ENCODE measurements at places on chromosomes 7 and 10.

- DNase-seq = no peak
Observed at GRCh38 chr7:88111140-88111743, 108.6 kb downstream of the SRI start.

GRCh38 chr7:99371376-99371920 is 3.1 kb upstream of the ARPC1B start:
- DNase-seq = no peak

- DNase-seq = no peak
Observed at GRCh38 chr10:36612436-36612835, 513.0 kb upstream of the ANKRD30A start.

- DNase-seq = no peak
Observed at GRCh38 chr7:12550956-12551355, 19.6 kb upstream of the SCIN start.

DNA sequence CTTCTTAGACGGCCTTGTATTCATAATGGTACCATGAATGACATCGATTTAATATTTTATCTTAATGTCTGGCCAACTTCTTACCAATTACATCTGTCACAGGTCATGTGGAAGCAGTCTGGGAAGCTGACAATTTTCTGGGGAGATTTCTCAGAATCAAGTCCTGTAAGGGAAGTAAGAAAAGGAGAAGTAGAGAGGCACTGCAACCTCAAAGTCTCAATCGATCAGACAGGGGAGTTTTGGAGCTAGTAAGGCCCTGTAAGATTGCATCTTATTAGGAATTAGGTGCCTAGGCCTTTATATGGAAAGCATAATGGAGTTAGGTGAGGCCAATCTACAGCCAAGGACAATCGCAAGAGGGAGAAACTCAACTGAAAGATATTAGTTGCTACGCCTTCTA is 694.6 kb upstream of the SORCS1 start:
- DNase-seq = no peak

GRCh38 chr7:30306976-30307375 is 22.6 kb downstream of the ZNRF2 start:
- DNase-seq = no peak

GRCh38 chr7:130196476-130196875 is 8.7 kb downstream of the TMEM209 start:
- DNase-seq = no peak

DNA sequence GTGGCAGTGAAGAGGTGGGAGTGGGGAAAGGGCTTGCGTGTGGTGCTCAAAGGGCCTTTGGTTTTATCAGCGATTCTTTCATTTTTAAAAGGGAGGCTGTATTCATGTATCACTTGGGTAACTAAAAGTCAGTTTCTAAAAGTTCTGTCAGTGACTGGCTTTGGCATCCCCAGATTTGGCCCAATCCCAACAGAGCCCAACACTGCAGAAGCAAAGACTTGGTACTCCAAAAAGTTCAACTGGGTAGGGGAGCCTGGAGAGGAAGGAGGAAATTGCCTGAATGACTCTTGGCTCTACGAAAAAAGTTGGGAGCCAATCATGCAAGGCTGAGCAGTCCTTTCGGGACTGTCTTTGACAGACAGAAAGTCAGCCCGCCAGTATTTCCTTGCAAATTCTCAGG is 54.5 kb upstream of the COL13A1 start:
- no peak for DNase-seq

DNA sequence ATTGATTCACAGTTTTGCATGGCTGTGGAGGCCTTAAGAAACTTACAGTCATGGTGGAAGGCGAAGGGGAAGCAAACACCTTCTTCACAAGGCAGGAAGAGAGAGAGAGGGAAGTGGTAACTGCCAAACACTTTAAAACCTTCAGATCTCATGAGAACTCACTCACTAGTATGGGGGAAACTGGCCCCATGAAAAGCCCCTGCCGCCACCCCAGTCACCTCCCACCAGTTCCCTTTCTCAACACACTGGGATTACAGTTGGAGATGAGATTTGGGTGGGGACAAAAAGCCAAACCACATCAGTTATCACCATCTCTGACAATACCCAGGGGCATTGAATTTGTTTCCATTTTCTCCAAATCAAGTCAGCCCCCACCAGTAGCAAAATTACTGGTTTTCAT is 740.4 kb downstream of the GATA3 start:
- no peak for DNase-seq

GRCh38 chr7:149815661-149816266 is 22.4 kb upstream of the ZNF862 start:
- no peak for DNase-seq

GRCh38 chr7:111474723-111475418 is 87.4 kb downstream of the IMMP2L start:
- DNase-seq = no peak

DNA sequence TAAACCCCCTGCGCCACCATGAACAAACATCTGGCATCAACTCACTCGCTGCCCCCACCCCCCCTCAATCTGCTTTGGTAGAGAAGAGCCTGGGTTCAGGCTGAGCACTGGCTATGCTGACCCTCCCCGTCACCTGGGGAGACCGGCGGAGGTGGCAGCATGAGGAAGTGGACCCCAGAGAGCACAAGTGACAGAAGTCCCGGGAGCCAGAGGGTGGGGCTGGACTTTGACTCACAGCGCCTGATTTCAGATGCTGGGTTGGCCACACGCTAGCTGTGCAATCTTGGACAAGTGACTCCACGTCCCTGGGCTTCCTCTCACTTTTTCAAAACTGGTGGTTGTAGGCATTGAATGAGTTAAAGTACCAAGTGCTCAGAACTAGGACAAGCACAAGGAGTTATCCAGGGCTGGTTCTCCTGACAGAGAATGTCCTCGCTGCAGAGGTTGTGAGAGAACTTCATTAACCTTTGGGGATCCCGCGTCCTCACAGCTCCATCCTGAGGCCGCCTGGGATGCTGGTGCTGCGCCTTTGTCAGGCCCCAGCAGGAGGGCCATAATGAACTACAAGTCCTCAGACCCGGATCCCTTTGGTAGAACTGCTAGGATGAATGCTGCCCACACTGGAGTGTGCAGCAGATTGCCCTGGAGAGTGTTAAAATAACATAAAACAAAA is 48.8 kb upstream of the RASGEF1A start:
- no peak for DNase-seq

- no peak for DNase-seq
Observed at GRCh38 chr10:75828413-75828812, 397.0 kb downstream of the LRMDA start.

GRCh38 chr7:101620395-101620794 is 8.7 kb downstream of the MYL10 start:
- no peak for DNase-seq

GRCh38 chr10:123463181-123463580 is 203.0 kb upstream of the GPR26 start:
- no peak for DNase-seq

- no peak for DNase-seq
Observed at GRCh38 chr7:121604627-121605316, 208.7 kb upstream of the FAM3C start.

DNA sequence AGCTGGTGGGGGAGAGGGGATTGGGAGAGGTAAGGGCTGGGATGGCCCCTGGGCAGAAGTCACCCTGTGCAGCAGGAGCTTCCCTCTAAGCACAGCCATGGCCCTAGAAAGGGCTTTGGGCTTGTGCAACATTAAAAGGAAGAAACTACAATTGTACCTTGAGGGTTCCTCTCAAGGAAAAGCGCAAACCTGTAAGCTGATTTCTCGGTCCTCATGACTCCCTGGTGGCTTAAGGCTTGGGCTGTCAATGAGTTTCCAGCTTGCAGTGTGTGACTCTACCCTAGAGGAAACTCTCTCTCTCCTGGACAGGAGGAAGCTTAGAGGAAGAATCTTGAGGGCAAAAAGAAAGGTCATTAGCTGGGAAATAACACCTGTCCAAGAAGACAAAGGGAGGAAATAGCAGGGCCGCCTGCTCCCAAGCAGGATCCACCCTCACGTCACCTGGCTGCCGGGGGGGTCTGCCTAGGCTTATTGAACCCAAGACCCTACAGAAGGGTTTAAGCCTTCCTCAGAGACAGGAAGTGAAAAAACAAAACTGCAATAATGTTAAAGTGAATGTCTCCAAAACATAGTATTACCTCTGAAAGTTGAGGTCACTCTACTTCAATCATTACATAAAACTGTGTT is 112.5 kb downstream of the WDR11 start:
- DNase-seq = no peak

DNA sequence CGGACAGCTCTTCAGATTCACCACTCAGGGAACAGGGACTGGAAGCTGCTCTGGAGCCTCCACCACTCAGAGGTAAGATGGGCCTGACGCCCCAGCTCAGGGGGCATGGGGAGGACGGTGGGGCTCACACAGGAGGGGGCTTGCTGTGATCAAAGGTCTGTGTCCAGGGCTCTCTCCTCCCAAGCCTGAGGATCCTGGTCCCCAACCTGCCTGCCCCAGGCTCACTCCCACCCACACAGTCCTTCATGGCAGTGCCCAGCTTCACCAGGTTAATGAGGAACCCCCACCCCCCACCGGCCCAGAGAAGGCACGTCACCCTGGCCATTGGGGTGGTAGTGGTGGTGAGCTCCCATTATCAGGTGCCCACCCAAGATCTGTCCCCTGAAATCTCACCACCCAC is 926.7 kb upstream of the ZNF722 start:
- no peak for DNase-seq

GRCh38 chr10:116000151-116000842 is 272.7 kb downstream of the GFRA1 start:
- DNase-seq = no peak

DNA sequence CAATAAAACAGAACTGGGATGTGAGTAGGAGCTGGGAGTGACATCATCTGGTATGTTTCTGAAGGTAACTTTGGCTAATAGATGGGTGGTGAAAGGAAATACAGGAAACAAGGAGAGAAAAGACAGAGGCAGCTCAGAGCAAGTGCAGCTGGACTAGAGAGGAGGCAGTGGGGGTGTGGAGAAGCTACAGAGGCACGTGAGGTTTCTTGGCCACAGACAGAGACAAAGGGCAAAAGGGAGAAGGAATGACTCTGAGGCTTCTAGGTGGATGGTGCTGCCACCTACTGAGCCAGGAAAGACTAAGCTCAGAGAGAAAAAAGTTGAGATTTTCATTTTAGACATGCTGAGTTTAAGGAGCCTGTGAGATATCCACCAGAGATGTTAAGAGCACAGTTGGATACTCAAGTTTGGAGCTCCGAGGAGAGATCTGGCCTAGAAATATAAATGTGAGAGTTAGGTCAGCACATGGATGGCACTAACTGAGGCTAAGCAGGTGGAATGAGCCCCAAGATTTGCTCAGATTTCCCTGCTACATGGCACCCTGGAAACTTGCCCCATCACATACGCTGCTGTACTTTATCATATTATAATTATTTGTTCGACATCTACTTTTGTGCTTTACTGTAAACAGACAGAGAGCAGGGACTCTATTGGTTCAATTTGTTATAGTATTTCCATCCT is 293.0 kb upstream of the IMMP2L start:
- DNase-seq = no peak

DNA sequence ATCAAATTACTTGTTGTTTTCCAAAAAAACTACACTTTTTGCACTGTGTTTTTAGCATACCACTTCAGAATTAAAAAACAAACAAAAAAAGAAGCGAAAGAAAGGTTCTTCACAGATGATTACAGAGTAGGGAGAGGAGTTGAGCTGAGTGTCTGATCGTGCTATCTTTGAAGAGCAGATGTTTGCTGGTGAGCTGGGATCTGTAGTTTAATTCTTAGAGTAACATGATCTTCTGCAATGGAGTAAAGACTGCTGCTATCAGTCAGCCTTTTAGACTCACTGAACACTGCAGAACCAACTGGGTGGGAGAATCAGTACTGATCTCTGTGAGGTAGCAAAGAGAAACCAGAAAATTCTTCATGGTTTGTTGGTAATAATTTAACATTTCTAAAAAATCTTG is 1197.8 kb upstream of the SORCS1 start:
- DNase-seq = no peak

GRCh38 chr7:68535266-68535665 is 1063.0 kb upstream of the AUTS2 start:
- no peak for DNase-seq

- DNase-seq = no peak
Observed at GRCh38 chr7:27767374-27767773, 27.4 kb downstream of the TAX1BP1 start.

DNA sequence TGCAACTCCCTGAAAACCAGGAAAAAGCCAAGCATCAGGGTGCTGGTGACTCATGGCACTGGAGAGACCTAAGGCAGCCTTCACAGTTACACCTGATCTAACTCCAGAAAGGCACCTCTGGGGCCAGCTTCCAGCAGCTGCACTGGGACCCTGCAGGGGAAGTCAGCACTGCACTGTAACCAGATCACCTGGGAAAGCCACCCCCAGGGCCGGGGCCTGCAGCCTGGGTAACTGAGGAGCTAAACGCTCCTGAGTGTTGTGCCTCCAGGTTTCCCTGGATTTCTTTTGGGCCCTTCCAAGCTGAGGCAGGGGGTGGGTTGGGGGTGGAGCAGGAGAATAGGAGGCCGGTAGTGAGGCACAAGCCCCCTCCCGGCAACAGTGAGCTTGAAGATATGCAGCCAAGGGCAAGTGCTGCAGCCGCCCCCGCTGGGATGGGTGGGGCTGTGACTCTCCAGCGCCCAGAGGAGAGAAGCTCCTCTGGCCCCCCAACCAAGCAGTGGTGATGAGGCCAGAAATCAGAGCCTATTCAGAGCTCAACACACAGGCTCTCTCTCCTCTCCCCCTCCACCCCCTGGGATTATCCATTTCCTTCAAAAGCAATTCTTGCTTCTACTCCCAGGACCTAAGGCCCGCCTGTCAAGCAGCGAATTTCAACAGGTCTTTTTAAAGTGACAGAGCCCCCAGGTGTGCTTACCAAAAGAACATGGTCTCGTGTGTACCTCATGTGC is 2.6 kb downstream of the CXCL12 start:
- no peak for DNase-seq
